ENCODE measurements at places on chromosomes 6 and 20.

GRCh38 chr6:20771409-20771808 lies 237.2 kb downstream of the CDKAL1 start:
- no peak for DNase-seq

GRCh38 chr20:64038224-64038564 lies 2.2 kb downstream of the C20orf204 start:
- no peak for DNase-seq

DNA sequence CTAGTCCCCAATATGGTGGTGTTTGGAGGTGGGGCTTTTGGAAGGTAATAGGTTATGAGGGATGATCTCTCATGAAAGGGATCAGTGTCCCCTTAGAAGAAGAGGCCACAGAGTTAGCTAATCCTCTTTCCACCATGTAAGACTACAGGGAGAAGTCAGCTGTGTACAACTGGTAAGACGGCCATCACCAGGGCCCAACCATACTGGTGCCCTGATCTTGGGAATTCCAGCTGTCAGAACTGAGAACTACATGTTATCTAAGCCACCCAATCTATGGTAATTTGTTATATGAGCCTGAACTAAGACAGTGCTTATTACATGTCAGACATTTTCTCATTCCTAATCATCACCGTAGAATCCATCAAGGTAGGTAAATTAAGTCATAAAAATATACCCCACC lies 77.7 kb upstream of the ZNF217 start:
- no peak for DNase-seq

- DNase-seq = no peak
Measured at GRCh38 chr6:138607478-138608433, 108.5 kb upstream of the NHSL1 start.

- DNase-seq = no peak
Measured at GRCh38 chr20:58719258-58719657, 26.7 kb downstream of the NPEPL1 start.

GRCh38 chr6:127515234-127515793 lies 3.8 kb downstream of the MTCL3 start:
- DNase-seq = no peak
